Parietal lobe (tissue), 2 donors: ENCODE measurements at places on chromosomes 6 and 20. TPM values are rescaled to one million over a fixed set of nuclear protein-coding genes. Genes with fewer than 3 reads are reported as not detected.

The HAO1 gene
- total RNA-seq = not detected

The MCCD1 gene
- total RNA-seq = not detected

The SYCP2L gene
- 11.9 TPM for total RNA-seq

The FAXC gene
- 54.1 TPM for total RNA-seq

The ADGRF5 gene
- 11.3 TPM for total RNA-seq
